ENCODE measurements at places on chromosomes 11 and 22. TPM values are rescaled to one million over a fixed set of nuclear protein-coding genes. Genes with fewer than 3 reads are reported as not detected.

Gene HBD
- not detected for polyA plus RNA-seq

Gene CHRM1
- polyA plus RNA-seq: not detected

Gene KCTD21
- polyA plus RNA-seq: 1.9 TPM

Gene SCT
- not detected for polyA plus RNA-seq

Gene CHADL
- 0.63 TPM for polyA plus RNA-seq

Gene THRSP
- polyA plus RNA-seq: not detected

Gene PKP3
- polyA plus RNA-seq: not detected

Gene SMC1B
- not detected for polyA plus RNA-seq
